ENCODE measurements at places on chromosomes 1 and 21.

DNA sequence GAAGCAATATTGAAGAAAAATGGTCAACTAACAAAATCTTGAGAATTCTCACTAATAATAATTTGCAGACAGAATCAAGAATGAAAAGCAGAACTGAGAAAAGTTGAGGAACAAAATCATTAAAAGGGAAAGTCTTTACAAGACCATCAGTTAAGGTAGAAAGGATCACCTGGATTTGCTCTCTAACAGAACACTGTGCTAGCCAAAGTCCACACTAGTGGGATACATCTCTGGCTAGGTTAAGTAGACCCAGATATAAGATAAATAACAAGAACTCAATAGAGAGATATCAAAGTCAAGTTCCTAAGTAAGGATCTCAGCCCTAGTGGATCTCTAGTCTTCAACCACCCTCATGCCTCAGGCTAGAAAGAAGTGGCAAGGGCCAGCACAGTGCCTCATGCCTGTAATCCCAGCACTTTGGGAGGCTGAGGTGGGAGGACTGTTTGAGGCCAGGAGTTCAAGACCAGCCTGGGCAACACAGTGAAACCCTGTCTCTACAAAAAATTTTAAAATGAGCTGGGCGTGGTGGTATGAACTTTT, 19.6 kb downstream of the IPP start:
- DNase-seq: no peak

- peak; percentile 35 for DNase-seq
Measured at GRCh38 chr1:27489501-27489972, 430 bp downstream of the WASF2 start.

DNA sequence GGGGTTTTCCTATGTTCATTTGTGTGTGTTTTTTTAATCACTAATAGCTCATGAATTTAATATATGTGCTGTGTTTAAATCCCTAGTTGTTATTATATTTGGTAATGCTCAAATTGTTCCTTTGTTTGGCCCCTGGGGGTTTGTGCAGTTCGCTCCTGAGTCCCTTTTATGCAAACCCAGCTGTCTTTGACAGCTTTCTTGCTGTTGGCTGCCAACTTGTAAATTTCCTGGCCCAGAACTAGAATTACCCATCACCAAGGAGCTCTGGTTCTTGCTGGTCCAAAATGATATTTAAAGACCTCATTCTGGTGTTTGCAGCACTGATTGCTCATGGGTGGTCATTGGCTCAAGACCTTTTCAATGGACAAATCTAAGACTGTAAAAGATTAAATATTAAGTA, 39.6 kb upstream of the PGBD5 start:
- DNase-seq: no peak

GRCh38 chr1:1122981-1123480, 7.1 kb upstream of the C1orf159 start:
- peak; percentile 65 for DNase-seq

- DNase-seq: peak; percentile 25
Measured at GRCh38 chr1:220113136-220113695, 19.3 kb downstream of the IARS2 start.

- DNase-seq: no peak
Measured at GRCh38 chr1:10740123-10740522, 56.3 kb downstream of the CASZ1 start.

DNA sequence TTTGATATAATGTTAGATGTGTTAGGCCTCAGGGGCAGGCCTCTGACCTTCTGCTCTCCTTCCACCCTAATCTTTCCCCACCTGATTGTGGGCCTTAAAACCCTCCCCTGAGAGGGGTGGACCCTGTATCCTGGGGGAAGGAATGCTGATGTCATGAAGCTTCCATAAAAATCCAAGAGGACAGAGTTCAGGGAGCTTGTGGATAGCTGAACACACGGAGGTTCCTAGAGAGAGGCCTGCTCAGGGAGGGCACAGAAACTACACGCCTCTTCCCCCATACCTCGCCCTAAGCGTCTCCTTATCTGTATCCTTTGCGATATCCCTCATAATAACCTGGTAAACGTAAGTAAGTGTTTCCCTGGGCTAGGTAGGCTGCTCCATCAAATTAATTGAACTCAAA, 4.3 kb downstream of the MFN2 start:
- DNase-seq: no peak

- DNase-seq: no peak
Measured at GRCh38 chr1:1332031-1332755, 1.1 kb downstream of the TAS1R3 start.

DNA sequence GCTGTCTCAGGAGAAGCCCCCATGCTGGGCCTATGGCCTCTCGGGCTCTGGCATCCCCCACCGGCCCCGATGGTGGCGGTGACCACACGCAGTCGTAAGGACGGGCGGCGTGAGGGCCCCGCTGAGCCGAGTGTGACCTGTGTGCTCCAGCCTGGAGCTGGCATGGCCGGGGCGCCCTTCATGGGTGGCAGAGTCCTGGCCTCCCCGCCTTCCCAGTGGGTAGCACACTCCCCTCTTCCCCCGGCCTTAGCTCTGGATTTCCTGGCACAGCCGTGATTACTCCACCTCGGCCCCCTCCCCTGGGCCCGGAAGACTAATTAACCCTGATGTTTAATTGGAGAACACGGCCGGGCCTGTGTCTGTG, 44.6 kb downstream of the SLX9 start:
- DNase-seq: no peak

DNA sequence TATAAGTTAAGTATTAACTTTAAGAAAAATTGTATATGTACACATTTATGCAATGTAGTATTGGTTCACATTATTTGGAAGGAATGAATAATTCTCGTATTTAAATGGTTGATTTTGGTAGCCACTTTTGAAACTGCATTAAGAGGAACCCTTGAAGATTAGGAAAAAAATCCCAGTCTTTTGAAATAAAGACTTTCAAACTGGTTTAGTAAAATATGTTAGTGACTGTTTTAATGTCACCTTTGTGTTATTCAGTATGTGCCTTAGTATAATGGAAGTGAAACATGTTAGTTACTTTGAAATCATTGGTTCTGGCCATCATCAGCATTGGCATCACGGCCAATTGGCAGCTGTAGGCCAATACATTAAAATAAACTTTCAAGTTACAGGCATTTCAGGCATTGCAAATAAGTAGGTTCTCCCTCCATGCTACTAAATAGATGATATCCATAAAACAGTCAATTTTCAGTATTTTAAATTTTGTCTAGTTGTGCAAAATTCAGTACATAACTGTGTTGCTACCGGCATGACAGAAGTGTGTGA, 4.4 kb downstream of the MIER1 start:
- no peak for DNase-seq

GRCh38 chr1:43879996-43880395, 53.6 kb upstream of the ARTN start:
- DNase-seq: no peak

GRCh38 chr1:151435174-151435573, 24.1 kb downstream of the POGZ start:
- no peak for DNase-seq

GRCh38 chr1:154418062-154418921, 13.1 kb downstream of the IL6R start:
- DNase-seq: no peak

GRCh38 chr1:202084791-202085681, 37.7 kb upstream of the GPR37L1 start:
- DNase-seq: no peak

DNA sequence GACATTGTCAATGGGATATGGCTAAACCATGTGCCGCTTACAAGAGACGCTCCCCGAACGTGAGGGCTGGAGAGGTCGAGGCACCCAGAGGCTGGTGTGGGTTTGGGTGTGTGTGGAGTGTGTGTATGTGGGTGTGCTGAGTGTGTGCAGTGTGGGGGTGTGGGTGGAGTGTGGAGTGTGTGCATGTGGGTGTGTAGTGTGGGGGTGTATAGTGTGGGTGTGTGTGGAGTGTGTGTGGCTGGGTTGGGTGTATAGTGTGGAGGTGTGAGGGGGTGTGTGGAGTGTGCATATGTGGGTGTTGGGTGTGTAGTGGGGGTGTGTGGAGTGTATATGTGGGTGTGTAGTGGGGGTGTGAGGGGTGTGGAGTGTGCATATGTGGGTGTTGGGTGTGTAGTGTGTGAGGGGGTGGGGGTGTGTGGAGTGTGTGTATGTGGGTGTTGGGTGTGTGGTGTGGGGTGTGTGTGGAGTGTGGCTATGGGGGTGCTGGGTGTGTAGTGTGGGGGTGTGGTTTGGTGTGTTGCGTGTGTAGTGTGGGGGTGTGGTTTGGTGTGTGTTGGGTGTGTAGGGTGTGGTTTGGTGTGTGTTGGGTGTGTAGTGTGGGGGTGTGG, 42.2 kb downstream of the SLC19A1 start:
- DNase-seq: no peak

- no peak for DNase-seq
Measured at GRCh38 chr1:150138044-150138443, 11.7 kb upstream of the PLEKHO1 start.

Data from EL (cell line).